Left ventricle myocardium superior (tissue), 1 donor: ENCODE measurements at places on chromosomes 16 and 17. TPM values are rescaled to one million over a fixed set of nuclear protein-coding genes. Genes with fewer than 3 reads are reported as not detected.
A peak's percentile ranks its signal among the peaks of the same experiment; 100 is the strongest.

The PRSS33 gene
- not detected for total RNA-seq

The NUPR1 gene
- 37.2 TPM for total RNA-seq

DNA sequence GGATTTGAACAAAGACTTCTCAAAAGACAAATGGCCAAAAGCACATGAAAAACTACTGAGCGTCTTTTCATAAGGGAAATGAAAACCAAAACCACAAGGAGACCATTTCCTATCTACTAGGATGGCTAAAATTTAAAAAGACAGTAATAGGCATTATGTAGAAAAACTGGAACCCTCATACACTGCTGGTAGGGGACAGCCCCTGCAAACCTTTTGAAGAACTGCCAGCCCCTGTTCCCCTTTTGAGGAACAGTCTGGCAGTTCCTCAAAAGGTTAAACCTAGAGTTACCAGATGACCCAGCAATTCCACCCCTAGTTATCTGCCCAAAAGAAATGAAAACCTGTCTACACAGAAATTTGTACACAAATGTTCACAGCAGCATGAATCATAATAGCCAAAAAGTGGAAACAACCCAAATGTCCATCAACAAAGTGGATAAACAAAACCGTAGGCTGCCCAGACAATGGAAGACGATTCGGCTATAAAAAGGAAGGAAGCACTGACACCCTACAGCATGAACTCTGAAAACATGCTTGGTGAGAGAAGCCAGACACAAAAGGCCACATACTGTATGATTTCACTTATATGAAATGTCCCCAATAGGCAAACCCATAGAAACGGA, 22.9 kb downstream of the CDIP1 start:
- DNase-seq = no peak

DNA sequence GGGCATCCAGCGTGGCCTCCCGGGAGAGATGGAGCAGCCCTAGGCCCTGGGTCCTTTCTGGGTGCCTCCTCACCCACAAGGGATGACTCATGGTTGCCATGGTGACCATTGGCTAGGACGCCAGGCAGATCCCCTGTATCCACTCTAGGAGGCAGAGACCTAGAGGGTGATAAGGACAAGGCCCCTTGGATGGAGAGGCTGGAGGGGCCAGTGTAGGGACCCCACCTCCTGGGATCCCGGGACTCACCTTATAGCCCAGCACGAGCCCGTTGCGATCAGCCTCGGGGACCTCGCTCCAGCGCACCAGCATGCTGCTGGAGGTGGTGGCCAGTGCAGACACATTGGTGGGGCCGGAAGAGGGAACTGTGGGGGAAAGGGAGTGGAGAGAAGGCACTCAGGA, 82.2 kb upstream of the CDC42EP4 start:
- no peak for DNase-seq

GRCh38 chr17:78993241-78993956, 13.7 kb upstream of the LGALS3BP start:
- peak; percentile 57 for DNase-seq

DNA sequence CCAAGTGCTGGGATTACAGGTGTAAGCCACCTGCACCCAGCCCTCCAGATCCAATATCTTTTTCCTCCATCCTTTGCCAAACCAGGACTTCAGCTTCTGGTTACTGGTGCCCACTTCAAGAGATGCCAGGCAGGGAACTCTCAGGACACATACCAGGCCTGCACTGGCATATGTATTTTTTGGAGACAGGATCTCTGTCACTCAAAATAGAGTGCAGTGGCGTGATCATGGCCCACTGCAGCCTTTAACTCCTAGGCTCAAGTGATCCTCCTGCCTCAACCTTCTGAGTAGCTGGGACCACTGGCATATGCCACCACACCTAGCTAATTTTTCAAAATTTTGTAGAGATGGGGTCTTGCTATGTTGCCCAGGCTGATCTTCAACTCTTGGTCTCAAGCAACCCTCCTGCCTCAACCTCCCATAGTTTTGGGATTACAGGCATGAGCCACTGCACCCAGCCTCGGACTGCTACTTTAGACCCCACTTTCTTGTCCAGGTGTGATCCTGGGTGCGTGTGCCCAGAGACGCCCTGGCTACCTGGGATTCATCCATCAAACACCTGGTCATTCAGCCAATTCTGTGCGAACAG, 55.8 kb downstream of the BMERB1 start:
- no peak for DNase-seq

DNA sequence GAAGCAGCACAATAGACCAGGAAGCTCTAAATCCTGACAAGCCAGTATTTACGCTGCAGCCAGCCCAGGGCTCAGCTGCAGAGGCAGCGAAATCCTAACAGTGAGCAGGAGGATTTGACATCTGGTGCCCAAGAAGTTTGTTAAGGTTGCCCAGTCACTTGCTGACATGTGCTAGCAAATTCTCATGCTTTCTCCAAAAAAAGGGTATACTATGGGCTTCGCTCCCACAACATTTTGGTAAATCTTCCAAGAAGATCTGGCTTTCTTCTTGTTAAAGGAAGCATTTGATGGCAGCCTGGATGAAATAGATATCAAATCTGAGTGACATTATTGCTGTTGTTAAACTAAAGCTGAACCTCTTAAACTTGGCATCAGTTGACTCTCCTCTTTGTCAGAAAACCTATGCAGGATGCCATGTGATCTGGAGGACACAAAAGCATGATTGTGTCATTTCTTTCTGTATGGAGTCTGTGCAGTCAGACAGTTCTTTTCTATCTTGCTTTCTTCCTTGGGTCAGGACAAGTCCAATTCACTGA, 949.7 kb upstream of the RBFOX1 start:
- DNase-seq = no peak

- no peak for DNase-seq
These were observed 50.2 kb upstream of the SLC12A3 start for GRCh38 chr16:56814537-56815432.

DNA sequence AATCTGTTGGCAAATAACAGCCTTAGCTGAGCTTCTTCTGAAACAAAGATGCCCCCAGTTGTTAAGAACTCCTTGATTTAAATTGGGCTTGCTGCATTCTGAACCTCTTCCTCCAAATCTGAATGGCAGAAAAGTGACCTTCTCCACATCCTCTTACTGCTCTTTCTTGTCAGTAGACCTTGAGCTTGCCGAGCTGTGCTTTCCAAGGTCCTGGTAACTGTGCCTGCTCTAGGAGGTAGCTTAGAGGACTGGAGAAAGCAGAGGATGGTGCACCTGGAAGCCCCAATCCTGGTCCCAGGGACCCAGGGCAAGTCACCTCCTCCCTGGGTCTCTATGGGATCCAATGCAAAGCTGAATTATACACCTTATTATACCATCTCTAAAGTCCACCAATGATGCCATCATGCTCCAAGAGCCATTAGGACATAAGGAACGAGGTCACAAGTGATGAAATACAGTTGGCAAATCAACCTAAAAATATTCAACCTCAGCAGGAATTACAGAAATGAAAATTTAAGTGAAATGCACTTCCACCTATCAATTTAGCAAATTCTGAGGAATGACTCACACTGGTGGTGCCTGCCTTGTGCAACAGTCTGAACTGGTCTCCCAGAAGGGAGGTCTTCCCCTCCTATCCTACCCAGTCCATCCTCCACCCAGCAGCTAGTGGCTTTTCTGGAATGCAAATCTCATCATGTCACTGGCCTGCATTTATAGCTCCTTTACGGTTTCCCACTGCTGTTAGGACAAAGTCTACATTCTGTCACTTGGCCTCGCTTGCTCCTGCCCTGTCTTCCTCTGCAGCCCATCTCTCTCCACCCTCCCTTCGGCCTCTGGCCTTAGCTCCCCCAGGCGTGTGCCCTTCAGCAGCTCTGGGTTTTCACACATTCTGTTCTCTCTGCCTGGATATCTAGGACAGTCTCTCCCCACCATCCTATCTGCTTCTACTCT, 36.6 kb downstream of the TOM1L2 start:
- no peak for DNase-seq

The SLC5A10 gene
- total RNA-seq = not detected

DNA sequence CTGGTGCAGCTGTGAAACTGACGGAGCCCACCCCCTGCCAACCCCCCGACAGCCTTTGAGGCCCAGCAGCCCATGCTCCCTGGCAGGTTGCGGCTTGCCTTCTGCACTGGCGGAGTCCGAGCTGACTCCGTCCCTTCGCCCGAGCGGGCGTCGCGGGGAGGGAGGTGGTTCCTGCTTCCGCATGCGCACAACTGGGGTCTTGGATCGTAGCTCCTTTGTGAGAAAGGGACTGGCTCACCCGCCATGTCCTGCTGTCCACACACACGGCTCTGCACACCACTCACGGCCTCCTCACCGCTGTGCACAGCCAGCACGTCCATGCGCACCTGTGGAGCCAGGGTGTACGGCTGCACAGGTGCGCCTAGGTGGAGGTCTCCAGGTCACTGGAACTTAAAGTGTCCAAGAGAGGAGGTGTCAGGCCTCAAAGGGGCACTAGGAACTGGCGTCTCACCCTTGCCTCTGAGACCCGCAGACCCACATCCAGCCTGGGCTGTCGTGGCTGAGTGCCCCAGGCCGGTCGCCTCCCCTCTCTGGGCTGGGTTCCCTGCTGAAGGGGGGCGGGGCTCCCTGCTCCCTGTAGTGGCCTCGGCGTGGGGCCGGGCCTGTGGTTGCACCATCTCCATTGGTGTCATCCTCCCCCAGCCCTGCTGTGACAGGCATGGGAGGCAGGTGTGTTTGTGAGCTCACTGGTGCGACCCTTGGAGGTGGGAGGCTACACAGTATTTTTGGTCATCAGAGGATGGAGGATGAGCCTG, 45.3 kb downstream of the JPH3 start:
- DNase-seq = no peak

The ACAP1 gene
- total RNA-seq = 17.3 TPM
